ENCODE measurements at places on chromosomes 5 and 9.

DNA sequence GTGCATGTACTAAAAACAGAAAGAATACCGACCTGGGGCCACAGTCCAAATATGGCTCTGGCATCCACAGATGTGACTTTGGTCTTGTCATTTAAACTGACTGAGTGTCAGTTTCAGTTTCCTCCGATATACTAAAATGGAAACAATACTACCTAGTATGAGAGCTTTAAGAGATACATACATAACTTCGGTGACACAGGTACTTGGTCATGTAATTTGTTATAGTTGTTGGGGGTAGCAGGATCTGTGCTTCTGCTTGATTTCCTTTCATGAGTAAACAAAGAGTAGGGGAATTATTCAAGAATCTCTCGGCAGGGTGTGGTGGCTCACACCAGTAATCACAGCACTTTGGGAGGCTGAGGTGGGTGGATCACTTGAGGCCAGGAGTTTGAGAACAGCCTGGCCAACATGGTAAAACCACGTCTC is 32.1 kb downstream of the MTMR12 start:
- DNase-seq = no peak

GRCh38 chr9:16217943-16218701 is 652.3 kb downstream of the BNC2 start:
- no peak for DNase-seq

DNA sequence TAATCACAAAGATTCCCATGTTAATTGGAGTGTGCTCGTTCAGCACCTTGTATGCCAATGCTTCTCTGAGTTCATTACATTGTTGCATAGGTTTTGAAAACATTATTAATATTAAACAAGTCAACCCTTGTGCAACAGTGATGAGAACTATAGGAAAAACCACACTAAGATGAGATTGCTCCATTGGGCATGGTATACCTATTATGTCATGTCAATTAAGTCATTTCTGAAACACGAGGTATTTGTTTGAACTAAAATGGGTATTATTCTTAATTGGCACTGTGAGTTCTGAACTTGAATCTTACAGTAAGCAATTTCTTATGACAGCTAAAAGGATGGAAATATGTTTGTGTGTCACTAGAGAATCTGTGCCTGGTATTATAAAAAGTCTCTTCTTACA is 447.7 kb downstream of the EFNA5 start:
- DNase-seq = no peak

GRCh38 chr5:124303366-124303765 is 443.1 kb downstream of the ZNF608 start:
- no peak for DNase-seq

GRCh38 chr9:124513376-124513994 is 6.3 kb upstream of the NR5A1 start:
- no peak for DNase-seq

- no peak for DNase-seq
Observed at GRCh38 chr9:98135938-98136337, 16.9 kb upstream of the TRIM14 start.

DNA sequence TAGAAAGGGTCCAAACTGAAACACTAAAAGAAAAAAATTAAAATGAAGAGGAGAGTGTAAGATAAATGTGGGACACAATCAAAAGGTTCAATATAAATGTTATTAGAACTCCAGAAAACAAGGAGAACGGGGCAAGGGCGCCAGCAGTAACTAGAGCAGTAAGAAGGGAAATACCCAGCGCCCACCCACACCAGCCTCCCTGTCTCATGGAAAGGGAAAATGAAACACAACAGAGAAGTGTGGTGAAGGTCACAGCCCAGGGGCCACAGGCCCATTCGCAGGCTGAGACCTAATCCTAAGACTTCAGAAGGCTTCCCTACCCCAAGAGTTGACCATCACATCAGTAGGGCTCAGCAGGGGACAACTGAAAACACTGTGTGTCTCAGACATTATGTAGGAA is 45.8 kb upstream of the CLK4 start:
- DNase-seq = no peak

DNA sequence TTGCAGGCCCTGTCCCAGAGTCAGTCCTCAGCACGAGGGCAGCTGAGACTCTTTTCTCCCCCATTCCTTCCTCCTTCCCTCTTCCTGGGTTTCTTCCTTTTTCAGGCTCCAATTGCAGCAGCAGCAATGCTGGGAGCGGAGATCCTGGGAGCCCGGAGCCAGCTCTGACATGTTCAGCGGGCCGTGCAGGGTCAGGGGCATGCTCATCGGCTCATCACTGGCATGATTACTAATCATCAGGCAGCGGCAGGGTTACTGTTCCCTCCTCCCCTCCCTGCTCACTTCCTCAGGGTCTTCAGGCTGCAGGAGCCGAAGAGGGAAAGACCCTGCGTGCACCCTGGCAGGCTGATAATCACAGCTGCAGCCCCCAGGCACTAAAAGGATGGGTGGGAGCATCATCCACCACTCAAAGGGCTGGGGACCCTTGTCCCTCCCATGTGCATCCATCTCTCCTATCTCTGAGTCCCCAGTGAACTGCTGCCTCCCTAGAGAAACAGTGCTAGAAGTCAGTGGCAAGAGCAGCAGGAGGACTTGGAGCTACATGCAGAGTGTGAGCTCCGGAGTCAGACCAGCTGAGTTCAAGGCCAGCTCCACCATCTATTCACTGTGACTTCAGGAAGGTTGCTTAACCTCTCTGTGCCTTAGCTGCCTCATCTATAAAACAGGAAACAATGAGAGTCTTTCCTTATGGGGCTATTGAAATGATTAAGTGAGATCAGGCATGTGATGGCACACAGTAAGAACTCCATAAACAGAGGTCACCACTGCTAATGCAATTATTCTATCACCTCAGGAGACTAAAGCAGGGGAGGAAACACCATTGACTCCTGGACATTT is 7.8 kb upstream of the KCNIP1 start:
- no peak for DNase-seq
